ENCODE measurements at places on chromosomes 7 and 10.

DNA sequence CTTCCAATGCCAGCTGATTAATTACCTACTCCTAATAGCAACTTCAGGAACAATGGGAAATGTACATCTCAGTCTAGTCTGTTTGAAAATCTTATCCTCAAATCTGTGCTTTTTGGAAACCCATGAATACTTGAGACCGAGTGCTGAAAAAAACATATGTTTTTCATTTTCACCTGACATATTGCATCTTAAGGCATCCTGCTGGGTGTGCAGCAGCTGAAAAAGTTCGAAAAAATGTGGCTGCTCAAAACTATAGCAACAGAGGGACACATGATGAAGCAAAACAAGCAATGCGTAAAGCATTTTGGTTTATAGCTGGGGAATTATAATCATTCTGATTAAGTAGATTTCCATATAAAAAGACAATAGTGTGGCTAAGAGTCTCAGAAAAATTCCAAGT is 218.0 kb downstream of the CREB5 start:
- no peaks in the 10 kb centered on the region for H3K27me3 ChIP-seq
- H3K4me1 ChIP-seq, result peaks cover 4% of the 10 kb centered on the region
- no peaks in the 10 kb centered on the region for H3K36me3 ChIP-seq
- no peak overlapping the region for H3K27ac ChIP-seq
- DNase-seq, result peak; percentile 8

DNA sequence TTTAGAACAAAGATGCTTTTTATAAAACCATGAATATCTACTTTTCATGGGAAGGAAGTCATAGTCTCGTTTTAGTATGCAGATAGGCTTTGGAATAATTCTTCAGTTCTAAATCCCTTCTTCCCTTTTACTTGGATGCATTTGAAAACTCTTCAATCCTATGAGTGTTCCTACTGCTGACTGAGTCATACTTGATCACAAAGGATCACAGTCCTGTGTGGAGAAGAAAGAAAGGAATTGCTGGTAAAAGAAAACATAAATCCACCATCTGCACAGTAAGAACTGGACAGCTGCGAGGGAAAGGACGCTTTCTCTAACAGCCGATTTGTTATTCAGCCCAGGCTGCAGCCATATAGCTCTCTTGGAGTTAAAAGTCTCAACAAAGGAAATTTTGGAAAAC is 209.9 kb downstream of the SEMA3E start:
- H3K27ac ChIP-seq, result no peak overlapping the region
- H3K27me3 ChIP-seq, result peaks cover 4% of the 10 kb centered on the region
- DNase-seq, result no peak
- no peaks in the 10 kb centered on the region for H3K36me3 ChIP-seq

DNA sequence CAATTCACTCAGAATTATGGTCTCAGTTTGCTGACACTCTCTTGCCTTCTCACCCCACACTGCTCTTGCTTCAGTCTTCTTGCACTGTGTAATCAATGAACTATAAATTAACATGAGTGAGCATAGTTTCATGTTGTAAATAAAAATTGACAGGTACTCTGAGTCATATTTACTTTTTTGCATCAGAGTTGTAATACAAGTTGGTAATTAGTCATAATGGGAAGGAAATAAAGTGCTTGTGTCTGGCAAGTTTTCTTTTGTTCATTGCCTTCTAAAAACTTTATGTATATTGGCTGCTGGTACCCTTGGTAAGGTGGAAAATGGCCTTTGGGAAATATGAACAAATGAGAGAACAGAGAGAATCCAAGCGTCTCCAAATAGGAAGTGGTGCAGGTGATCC is 169.3 kb upstream of the MAGI2 start:
- no peak overlapping the region for H3K27ac ChIP-seq
- no peaks in the 10 kb centered on the region for H3K4me1 ChIP-seq
- no peak overlapping the region for H3K4me3 ChIP-seq
- no peaks in the 10 kb centered on the region for H3K36me3 ChIP-seq
- H3K27me3 ChIP-seq, result no peaks in the 10 kb centered on the region
- DNase-seq, result no peak

- H3K4me1 ChIP-seq, result no peaks in the 10 kb centered on the region
- no peaks in the 10 kb centered on the region for H3K27me3 ChIP-seq
- peak; percentile 1 for DNase-seq
- H3K4me3 ChIP-seq, result no peak overlapping the region
- peaks cover 9% of the 10 kb centered on the region for H3K36me3 ChIP-seq
- H3K27ac ChIP-seq, result no peak overlapping the region
Measured at GRCh38 chr10:68402276-68402675, 4.8 kb downstream of the RUFY2 start.

GRCh38 chr7:12783421-12784095 is 96.1 kb downstream of the ARL4A start:
- peak; percentile 37 for DNase-seq
- no peaks in the 10 kb centered on the region for H3K27me3 ChIP-seq
- no peak overlapping the region for H3K27ac ChIP-seq
- no peak overlapping the region for H3K4me3 ChIP-seq
- H3K36me3 ChIP-seq, result no peaks in the 10 kb centered on the region

DNA sequence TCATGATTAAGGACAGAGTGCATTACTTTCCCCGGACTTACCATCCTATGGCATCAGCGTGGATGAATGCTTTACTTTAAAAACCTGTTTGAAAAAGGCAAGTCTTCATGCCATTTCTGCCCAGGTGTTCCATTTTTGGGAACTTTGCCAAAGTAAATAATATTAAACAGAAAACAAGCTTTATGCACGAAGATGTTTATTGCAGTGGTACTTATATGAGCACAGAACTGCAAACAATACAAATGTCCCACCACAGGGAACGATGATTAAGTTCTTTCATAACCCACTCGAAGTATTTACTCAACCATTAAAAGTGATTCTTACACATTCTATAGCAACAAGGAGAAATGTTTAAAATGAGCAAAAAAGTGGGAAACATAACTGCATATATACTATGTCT is 109.7 kb upstream of the GDF10 start:
- no peaks in the 10 kb centered on the region for H3K4me1 ChIP-seq
- no peak overlapping the region for H3K27ac ChIP-seq
- H3K27me3 ChIP-seq, result peaks cover 13% of the 10 kb centered on the region
- H3K36me3 ChIP-seq, result no peaks in the 10 kb centered on the region
- no peak overlapping the region for H3K4me3 ChIP-seq
- no peak for DNase-seq

- H3K4me3 ChIP-seq, result no peak overlapping the region
- peaks cover 3% of the 10 kb centered on the region for H3K27me3 ChIP-seq
- no peaks in the 10 kb centered on the region for H3K4me1 ChIP-seq
- no peak overlapping the region for H3K27ac ChIP-seq
Measured at GRCh38 chr10:133420579-133420978, 3.8 kb downstream of the SPRN start.

GRCh38 chr7:106032295-106032694 is 69.2 kb downstream of the CDHR3 start:
- no peaks in the 10 kb centered on the region for H3K36me3 ChIP-seq
- H3K4me1 ChIP-seq, result peaks cover 4% of the 10 kb centered on the region
- DNase-seq, result no peak
- no peak overlapping the region for H3K4me3 ChIP-seq

- H3K4me3 ChIP-seq, result no peak overlapping the region
- DNase-seq, result peak; percentile 7
- no peaks in the 10 kb centered on the region for H3K36me3 ChIP-seq
- no peaks in the 10 kb centered on the region for H3K27me3 ChIP-seq
- H3K27ac ChIP-seq, result peak overlapping the region; percentile 7
- H3K4me1 ChIP-seq, result peaks cover 41% of the 10 kb centered on the region
Measured at GRCh38 chr7:22563032-22563501, 63.1 kb upstream of the STEAP1B start.

DNA sequence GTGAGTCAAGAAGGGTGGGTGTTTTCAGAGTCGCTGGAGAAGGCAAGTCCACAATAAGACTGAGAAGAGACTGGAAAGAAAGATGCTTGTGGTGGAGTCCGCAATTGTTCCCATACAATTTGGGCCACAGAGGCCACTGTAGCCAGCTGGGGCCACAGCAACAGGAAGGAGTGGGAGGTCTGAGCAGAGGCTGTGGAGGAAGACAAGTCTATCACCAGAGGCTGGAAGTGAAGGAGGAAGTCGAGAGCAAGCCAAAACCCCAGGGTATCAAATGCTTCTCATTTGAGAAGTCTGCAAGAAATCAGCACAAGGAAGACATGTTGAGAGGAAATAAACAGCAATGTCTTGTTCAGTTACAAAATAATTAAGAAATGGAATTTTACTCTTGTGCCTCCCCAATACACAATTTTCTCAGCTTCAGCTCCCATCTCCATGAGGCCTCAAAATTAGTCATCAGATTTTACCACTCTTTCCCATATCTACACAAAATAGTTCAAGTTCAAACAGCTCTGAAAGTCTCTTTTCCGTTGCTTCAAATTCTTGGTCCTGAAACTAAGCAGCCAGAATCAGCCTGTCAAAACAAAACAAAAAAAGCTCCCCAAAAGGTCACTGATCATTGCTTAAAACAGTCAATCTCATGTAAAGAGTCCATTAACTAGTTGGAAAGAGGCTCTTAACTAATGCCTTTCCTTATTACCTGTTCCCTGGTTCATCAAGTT is 31.6 kb downstream of the SLC16A12 start:
- no peaks in the 10 kb centered on the region for H3K4me1 ChIP-seq
- H3K27me3 ChIP-seq, result no peaks in the 10 kb centered on the region
- H3K27ac ChIP-seq, result no peak overlapping the region
- H3K4me3 ChIP-seq, result no peak overlapping the region

- H3K4me1 ChIP-seq, result peaks cover 25% of the 10 kb centered on the region
- no peaks in the 10 kb centered on the region for H3K36me3 ChIP-seq
- peak overlapping the region; percentile 68 for H3K27ac ChIP-seq
Measured at GRCh38 chr10:112958275-112958995, 8.4 kb downstream of the TCF7L2 start.

DNA sequence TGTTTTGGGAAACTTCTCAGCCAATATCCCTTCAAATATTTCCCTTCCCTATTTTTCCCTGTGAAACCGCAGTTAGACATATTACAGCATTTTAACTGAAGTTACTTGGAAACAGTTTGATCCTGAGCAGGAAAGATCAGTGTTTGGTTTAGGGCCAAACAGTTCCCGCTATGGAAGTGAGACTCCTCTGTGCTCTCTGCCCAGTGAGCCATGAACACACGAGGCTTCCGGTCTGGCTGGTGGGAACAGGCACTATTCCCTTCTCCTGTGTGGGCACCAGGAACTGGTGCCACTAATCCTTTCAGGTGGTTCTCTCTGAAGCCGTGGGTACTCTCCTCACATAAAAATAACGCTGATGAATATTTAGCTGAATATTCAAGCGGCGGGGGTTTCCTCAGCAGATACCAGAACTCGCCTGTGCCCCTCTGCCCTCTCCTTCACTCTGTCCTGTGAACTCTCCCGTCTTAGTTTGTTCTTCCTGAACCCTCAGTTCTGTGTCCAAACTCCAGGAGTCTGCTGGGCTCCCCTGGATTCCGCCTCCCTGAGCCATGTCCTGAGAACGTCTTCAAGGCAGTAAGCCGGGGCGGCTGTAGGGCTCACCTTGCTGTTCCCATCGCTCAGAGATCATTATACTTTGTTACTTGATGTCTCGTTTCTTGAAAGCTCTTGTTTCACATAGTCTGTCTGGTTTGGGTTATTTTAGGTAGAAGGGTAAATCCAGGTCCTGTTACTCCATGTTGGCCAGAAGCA is 25.7 kb downstream of the FOXL3 start:
- H3K4me1 ChIP-seq, result no peaks in the 10 kb centered on the region
- no peak overlapping the region for H3K27ac ChIP-seq
- no peak for DNase-seq
- peaks cover 67% of the 10 kb centered on the region for H3K27me3 ChIP-seq

DNA sequence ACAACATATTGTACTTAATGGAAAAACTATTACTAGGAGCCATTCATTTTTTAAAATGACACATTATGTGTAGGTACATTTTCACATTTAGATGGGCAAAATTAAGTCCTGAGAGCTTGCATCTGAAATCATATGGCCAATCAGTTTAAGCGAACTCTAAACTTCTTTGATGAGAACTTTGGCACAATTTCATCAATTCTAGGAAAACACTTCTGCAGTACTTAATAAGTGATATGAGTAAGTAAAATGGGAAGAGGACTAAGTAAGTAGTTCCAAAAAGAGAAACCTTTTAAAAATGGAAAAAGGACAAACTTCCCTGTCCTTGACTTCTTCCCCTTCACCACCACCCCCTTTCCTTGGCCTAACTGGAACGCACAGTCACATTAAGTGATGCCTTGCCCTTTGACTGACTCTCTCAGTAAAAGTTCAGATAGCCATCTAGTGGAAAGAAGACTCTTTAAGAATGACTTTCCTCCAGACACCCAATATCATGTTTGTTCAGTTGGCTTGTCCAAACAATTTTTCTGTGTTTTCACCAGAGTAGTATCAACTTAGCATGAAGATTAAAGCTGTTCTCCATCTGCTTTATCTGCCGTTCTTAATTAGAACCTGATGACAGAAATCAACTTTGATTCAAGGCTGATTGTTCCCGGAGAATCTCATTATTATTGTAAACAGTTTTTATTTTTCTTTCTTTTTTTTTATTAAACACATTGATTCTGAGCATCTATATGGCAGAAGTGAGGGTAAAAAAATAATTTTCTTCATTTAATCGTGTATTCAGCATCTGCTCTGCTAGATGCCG is 45.1 kb downstream of the CNNM2 start:
- DNase-seq, result peak; percentile 37
- no peaks in the 10 kb centered on the region for H3K36me3 ChIP-seq
- no peak overlapping the region for H3K4me3 ChIP-seq
- peak overlapping the region; percentile 71 for H3K27ac ChIP-seq
- no peaks in the 10 kb centered on the region for H3K27me3 ChIP-seq
- peaks cover 14% of the 10 kb centered on the region for H3K4me1 ChIP-seq

- DNase-seq, result peak; percentile 41
- no peaks in the 10 kb centered on the region for H3K27me3 ChIP-seq
Measured at GRCh38 chr10:22712211-22712955, 2.0 kb downstream of the PIP4K2A start.

GRCh38 chr7:138748666-138749065 is 47.5 kb upstream of the SVOPL start:
- H3K27me3 ChIP-seq, result peaks cover 7% of the 10 kb centered on the region
- no peak for DNase-seq
- no peaks in the 10 kb centered on the region for H3K36me3 ChIP-seq
- H3K27ac ChIP-seq, result no peak overlapping the region
- H3K4me1 ChIP-seq, result no peaks in the 10 kb centered on the region

DNA sequence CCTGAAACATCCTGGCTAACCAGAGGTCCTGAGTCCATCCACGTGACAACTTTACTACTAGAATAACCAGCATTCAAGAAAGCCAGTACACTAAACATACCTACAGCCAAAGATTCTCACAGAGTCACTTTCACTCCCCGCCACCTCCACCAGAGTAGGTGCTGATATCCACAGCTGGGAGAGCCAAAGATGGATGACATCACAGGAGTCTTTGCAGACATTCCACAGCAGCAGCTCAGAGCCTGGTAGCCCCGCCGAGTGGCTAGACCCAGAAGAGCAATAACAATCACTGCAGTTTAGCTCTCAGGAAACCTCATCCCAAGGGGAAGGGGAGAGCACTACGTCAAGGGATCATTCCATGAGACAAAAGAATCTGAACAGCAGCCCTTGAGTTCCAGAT is 13.5 kb upstream of the ADAM22 start:
- no peak overlapping the region for H3K27ac ChIP-seq
- H3K4me1 ChIP-seq, result no peaks in the 10 kb centered on the region
- no peak for DNase-seq
- no peaks in the 10 kb centered on the region for H3K36me3 ChIP-seq
- no peak overlapping the region for H3K4me3 ChIP-seq

- H3K4me1 ChIP-seq, result peaks cover 15% of the 10 kb centered on the region
- DNase-seq, result no peak
- no peak overlapping the region for H3K27ac ChIP-seq
Measured at GRCh38 chr7:129955993-129956543, 3.3 kb upstream of the UBE2H start.
